NCI-H1417 (cell line): ENCODE measurements at places on chromosomes 5 and 9.

GRCh38 chr5:94830520-94830919 lies 212.1 kb downstream of the SLF1 start:
- no peak for DNase-seq

DNA sequence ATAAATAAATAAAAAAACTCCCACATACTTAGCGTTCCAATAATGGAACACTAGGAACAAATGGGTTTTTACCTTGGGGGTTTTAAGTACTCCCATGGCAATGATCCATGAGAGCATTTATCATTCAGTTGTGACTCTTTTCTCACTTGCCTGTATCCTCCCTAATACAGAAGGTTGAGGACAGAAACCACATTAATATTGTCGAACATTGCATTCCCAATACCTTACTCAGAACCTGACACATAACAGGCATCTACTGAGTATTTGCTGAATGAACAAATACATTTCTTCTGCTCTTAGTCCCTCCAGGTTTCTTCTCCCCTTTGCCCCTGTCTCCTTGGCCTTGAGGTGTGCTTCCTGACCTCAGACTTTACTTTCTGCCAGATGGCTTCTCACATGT lies 175.9 kb downstream of the CEMIP2 start:
- DNase-seq: no peak

DNA sequence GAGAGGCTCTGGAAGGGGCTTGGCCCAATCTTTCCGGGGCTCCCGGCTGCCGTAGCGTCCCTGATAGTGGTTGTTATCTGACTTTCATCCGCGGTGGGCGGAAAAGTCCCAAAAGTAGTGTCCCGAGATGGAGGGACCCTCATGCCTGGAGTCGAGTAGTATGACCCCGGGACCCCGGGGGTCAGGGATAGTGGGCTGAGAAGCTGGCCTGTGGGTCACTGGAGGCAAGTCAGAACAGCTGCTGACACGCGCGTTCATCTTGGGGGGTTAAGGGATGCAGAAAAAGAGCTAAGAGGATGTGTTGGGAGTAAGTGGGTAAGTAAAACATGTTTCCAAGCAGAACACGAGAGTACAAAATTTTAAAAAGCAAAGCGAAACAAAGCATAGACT lies 123.4 kb downstream of the TMEM161B start:
- no peak for DNase-seq

- DNase-seq: no peak
These were observed 892.9 kb downstream of the NR2F1-AS1 start for GRCh38 chr5:92687821-92688722.

- no peak for DNase-seq
These were observed 61.8 kb downstream of the PRKACG start for GRCh38 chr9:68951879-68952659.
